NCI-H2081 treated with DMSO at 0.1 percent for 48 hours (cell line): ENCODE measurements at places on chromosomes 16 and 17.

DNA sequence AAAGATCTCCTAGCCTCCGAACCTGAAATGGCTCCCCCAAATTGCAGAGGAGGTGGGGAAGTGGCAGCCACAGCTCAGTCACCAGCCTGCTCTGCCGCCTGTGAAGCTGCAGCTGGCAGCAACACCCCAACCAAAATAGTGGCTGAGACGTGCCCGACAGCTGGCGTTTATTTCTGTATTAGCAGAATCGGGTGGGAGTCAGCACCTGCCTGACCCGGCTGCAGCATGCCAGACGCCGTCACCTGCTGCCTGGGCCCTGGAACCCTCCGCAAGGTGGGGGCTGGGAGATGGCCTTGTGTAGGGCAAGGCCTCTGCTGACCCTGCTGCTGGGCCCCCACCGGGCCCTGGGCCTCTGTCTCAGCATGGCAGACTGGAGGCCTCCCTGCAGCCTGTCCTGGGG is 17.5 kb upstream of the PABPN1L start:
- DNase-seq, result no peak

DNA sequence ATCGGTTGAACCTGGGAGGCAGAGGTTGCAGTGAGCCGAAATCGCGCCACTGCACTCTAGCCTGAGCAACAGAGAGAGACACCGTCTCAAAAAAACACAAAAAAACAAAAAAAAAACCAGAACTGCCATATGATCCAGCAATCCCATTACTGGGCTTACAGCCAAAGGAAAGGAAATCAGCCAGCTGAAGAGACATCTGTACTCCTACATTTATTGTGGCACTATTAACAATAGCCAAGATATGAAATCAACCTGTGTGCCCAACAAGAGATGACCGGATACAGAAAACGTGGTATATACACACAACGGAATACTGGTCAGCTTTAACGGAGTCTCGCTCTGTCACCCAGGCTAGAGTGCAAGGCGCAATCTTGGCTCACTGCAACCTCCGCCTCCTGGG is 14.6 kb downstream of the FANCA start:
- no peak for DNase-seq

DNA sequence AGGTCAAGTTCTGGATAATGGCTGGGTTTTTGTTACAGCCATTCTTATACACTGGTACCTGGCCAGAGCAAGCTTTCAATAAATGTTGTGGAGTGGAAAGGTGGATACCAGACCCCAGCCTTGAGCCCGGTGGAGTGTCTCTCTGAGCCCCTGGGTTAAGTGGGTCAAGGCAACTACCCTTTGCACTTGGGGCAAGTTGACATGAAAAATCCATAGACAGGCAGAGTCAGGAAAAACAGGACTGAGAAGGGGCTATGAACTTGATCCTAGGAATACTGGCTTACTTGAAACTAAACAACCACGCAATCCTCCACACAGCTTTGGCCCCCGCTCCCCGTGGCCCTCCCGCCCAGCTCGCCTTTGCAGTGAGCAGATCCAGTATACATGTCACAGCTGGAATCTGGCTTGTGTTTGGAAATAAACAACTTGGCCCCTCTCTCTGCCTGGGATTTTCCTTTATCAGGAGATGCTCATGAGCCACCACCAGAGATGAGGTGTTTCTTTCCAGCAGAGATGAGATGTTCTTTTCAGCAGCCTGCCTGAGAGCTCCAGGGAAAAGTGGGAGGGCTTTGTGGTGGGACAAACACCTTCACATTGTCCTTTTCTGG is 65.9 kb downstream of the KSR1 start:
- no peak for DNase-seq

- DNase-seq, result peak; percentile 14
Observed at GRCh38 chr16:84786605-84787262, 33.1 kb upstream of the CRISPLD2 start.

DNA sequence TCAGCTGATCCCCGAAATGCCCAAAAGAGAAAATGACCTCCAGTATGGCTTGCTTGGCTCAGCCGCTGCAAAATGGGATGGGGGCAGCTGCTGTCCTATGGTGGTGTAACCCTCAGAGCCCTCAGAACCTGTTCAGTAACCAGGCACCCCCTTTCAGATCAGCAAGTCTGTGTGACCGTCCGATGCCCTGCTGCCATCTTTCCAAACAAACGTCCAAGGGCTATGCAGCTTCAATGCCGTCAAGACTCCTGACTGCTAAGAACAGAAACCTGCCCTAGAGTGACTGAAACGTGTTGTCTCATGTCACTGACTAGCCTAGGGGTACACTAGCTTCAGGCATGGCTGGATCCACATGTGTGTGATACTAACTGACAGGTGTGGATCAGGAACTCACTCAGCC is 70.4 kb downstream of the GNAO1 start:
- no peak for DNase-seq

- DNase-seq, result no peak
Observed at GRCh38 chr17:42130310-42130936, 7.8 kb downstream of the HSPB9 start.

- no peak for DNase-seq
Observed at GRCh38 chr16:361341-361871, 8.9 kb upstream of the AXIN1 start.

- no peak for DNase-seq
Observed at GRCh38 chr17:3885271-3885670, 7.6 kb downstream of the CAMKK1 start.
